ENCODE measurements at places on chromosomes 13 and 19.
A peak's percentile ranks its signal among the peaks of the same experiment; 100 is the strongest.

- no peak for DNase-seq
Measured at GRCh38 chr13:84925443-84925842, 873.8 kb downstream of the SLITRK6 start.

DNA sequence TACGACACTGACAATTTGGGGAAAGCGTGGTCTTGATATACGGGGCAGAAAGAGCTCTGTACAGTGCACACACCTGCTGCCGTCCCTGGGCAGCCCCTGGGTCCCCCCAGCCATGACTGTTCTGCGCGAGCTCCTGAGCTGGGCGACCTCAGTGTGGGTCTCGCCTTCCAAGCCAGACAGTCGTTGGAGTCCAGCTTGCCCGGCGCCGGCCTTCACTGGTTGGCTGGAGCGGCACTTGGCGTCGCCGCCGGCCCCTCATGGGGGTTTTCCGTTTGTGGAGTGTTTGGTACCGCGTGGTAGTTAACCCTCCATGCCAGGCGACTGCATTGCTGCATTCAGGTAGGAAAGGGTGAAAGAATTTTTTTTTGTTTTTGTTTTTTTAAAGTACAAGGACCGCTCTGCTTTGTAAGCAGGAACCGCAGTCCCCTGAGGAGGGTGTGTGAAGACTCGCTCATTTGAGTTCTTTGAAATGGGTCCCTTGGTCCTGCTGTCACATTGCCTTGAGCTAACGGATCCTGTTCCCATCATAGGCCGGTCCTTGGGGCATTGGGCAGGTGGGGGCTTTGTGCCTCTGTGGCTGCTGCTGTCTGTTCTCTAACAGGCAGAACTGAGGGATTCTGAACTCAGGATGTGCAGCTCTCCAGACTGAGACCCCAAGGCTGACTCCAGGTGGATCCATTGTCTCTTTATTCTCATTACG lies 10.8 kb upstream of the RPS15 start:
- DNase-seq = no peak

DNA sequence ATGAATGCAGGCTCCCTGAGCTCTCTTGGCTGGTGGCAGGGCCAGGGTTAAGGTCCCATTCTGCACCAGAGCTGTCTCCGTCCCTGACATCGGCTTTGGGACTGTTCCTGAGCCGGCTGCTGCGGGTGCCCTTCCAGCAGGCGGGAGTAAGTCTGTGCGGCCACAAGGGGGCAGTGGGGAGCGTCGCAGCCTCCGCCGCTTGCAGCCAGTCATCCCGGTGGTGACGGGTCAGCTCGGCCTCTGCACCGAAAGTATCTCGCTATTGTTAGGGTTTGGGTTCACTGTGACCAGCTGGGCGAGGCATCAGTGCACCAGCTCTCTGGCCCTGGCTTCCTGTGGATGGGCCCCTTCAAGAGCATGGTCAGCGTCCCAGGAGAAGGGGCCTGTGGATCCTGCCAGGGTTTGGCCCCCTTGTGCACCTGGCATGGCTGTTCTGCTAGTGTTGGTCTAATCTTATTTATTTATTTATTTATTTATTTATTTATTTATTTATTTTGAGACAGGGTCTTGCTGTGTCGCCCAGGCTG lies 15.1 kb downstream of the NDUFB7 start:
- peak; percentile 50 for DNase-seq

DNA sequence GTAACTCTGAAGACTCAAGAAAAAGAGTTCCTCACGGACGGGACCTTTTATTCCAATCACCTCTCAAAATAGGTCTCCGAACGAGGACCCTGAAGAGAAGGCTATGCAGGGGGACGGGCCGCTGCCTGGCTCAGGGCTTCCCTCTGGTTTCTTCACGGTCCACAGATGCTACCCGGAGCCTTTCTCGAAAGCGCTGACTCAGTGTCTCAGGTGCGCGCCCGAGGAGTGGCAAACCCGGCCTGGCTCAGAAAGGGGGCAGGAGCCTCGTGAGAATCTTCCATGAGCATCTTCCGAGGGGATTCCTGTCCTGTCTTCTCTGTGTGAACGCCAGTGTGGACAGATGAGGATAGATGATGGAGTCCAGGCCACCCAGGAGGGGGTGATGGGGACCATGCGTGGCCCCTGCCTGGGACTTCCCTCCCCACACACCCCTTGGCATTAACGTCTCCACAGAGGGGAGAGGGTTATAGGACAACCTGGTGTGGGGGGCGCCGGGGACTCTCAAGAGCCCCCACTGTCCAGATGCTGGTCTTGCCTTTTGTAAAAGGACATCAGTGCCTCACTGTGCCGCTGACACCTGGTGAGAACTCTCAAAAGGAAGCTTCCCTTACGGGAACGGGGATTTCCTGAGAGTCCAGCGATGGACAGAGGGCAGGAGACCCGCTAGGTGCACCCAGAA lies 16.5 kb downstream of the LSM4 start:
- DNase-seq = no peak

DNA sequence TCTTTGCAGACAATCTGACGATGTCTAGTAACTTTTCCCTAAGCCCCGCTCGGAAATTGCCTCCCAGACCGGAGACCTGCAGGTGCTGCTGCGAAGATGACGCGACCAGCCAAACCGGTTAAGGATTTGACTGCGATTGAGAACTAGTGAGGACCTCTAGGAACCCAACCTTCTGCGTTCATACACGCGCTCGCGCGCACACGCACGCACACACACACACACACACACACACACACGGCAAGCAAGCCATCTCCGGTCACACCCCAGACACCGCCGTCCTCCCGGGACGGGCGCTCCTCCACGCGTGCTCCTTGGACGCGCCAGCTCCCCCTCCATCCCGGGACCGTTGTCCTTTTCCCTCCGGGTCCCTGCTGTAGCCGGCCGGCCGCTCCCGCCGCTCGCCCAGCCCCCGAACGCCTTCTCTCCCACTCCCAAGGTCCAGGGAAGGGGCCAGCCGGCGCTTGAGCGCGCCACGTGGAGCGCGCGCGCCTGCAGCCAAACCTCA lies 1.2 kb downstream of the TBC1D4 start:
- DNase-seq = no peak

DNA sequence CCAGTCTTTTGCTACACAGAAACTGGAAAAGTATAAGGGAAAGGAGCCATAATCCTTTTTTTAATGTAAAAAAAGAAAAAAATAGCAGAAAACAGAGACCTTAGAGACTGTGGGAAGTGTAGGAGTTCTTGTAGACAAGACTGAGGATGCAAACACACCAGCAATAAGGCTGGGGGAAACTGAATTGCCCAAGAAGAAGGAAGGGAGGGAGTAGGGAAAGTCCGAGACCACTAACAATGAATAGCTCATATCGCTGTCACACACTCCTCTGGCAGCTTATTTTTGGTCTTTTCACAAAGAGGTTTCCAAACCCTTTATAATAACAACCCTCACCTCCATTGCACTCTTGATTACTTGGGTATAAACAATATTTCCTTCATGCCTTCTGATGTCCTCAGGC lies 952.0 kb downstream of the SLITRK5 start:
- no peak for DNase-seq

DNA sequence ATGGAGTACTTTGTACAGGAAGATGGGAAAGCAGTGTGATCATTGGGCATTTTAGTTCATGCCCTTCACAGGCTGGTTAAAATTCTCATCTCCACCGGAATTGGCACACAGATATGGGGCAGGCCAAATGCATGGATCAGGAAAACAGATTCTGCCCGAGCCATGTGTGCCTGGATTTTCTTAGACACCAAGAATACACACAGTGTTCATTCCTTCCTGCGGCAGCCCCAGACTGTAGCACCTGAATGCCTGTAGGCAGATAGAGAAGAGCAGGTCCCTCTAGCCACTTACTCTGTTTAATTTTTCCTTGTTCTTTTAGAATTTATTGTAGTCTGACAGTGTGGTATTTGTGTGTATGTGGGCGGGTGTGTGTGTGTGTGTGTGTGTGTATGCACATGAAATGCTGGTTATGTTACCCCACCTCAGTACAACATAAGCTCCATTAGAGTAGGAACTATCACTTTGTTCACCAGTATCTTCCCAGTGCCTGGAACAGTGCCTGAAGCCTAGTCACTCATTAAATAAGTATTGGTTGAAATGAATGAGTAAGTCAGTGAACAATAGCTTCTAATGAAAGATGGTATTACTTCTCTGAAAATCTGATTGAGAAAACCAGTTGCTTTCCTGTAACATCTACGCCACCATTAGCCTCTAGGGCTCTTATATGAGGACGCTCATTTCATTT lies 41.7 kb downstream of the FRY start:
- DNase-seq = no peak

DNA sequence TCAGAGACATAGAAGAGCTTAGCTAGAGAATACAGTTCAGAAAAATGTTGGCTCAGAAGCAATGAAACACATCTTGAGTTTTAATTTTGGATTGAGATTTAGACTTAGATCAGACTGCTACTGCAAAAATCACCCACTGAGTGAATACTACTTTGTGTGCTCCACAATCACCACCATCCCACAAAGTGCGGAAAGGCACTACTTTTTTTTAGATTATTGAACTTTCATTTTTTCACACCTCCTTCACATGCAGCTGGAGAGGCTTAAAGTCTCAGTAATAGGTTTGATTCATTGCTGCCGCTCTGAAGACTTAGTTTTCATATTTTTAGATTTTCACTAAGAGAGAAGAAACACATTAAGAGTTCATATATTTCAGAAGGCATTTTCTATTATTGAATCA lies 289.9 kb upstream of the PRR20A start:
- no peak for DNase-seq

- DNase-seq = no peak
Measured at GRCh38 chr19:48878196-48879024, 6.2 kb downstream of the PPP1R15A start.

- DNase-seq = no peak
Measured at GRCh38 chr13:22040810-22041364, 370.0 kb downstream of the FGF9 start.

DNA sequence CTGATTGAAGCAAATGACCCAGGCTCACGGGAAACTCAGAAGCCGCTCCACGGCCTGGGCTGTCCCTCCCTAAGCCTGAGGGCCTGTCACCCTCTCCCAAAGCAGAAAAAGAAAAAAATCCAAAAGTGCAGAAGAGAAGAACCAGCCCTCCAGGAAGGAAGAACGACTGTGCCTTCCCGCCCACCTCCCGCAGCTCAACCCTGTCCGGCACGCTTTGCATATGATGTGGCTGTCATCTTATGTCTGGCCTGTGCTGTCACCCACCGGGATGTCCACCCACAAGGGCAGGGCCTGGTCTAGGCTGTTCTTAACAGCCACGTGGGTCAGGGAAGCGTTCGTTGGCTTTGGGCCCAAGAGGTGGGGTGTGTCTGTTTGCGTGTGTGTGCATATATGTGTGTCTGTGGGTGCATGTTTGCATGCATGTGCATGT lies 13.7 kb downstream of the ZBTB7A start:
- no peak for DNase-seq

- DNase-seq = no peak
Measured at GRCh38 chr13:102680133-102680717, 14.6 kb downstream of the METTL21C start.

- DNase-seq = no peak
Measured at GRCh38 chr19:44741841-44742329, 6.6 kb upstream of the BCL3 start.

GRCh38 chr19:10981252-10981895 lies 20.5 kb downstream of the SMARCA4 start:
- no peak for DNase-seq
